ENCODE measurements at places on chromosomes 4 and X.
A peak's percentile ranks its signal among the peaks of the same experiment; 100 is the strongest.

DNA sequence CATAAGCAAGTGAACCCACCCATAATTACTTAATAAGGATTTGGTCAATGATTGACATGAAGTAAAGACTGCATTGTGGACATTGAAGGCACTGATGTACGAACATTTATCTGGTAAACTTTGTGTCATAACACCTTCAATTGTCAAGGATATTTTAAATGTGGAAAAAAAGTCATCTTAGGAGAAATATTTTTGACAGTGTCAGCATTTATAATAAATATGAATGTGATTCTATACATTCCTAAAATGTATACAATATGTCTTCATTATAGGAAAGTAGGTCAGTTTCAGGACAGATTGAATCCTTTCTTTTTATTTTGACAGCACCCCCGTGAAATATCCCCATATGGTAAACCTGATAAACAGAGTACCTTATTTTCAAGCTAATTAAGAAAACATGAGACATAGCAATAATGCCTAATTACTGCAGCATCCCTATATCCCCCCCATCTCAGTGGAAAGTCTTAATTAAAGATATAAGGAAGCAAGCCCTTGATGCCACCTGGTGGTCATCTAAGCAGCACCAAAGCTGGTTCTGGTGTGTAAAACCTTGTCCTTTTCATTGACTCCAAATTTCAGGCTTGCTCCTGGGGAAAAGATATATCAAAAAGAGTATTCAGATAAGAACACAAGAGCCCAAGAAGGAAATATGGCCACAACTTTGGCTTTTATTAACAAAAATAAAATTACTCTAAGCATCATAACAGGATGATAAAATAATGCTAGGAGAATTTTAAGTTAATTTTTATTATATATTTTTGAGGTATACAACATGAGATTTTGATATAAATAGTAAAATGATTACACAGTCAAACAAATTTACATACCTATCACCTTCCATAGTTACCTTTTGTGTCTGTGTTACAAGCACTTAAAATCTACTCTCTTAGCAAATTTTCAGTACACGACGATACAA, 379.7 kb downstream of the TLL1 start:
- no peak for DNase-seq

DNA sequence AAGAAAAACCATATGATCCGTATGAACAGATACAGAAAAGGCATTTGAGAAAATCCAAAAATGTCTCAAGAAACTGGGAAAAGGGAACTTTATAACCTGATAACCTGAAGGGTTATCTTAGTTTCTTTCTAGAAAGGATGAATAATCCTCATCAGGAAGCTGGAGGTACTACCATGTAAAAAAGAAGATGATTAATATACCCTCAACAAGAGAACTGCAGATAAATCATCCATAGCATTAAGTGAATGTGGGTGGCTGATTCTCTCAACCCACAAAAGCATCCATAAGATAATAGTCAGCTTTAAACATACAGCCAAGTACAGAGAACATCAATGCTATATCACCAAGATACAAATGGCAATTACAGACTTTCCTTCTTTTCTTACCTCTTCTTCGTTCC, 26.4 kb downstream of the ANAPC10 start:
- DNase-seq, result no peak

- peak; percentile 5 for DNase-seq
Observed at GRCh38 chr4:153877898-153878297, 89.0 kb upstream of the SFRP2 start.

DNA sequence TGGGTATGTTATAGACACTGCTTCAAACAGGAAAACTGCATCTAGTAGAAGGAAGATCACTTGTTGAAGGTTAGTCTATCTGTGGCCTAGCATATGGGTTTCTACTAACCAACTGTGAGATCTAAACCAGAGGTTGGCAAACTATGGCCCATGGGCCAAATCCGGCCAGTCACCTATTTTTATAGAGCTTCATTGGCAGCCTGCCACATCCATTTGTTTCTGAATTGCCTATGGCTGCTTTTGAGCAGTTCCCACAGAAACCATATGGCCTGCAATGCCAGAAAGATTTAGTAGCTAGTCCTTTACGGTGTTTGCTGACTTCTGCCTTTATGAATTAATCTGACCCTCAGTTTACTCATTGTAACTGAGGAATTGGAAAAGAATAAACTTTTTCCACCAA, 71.1 kb downstream of the MID1 start:
- DNase-seq, result no peak

- no peak for DNase-seq
Observed at GRCh38 chrX:1535241-1536041, 1.5 kb downstream of the P2RY8 start.

- peak; percentile 24 for DNase-seq
Observed at GRCh38 chr4:20983763-20984575, 283.7 kb downstream of the PACRGL start.

Data from hindlimb muscle (tissue), 1 donor.